ENCODE measurements at places on chromosomes 4 and X.

- no peak for DNase-seq
Observed at GRCh38 chr4:147220833-147221232, 260.1 kb upstream of the EDNRA start.

GRCh38 chr4:86032476-86033022 lies 327.3 kb downstream of the MAPK10 start:
- peak; percentile 17 for DNase-seq

DNA sequence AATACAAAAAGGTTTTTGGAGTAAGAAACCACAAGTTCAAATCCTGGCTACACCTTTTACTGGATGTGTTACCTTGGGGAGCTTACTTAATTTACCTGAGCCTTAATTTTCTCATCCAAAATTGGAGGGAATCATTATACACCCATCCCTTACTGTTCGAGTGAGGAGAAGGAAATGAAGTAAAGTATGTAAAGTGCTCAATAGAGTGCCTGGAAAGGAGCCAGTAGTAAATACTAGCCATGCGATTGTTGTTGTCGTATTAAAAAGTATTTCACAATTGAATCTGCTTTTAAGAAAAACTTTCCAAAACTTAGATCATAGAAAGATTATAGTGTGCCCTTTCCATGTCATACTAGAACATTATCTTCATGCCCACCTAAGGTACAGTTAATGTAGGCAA lies 124.5 kb downstream of the ATXN3L start:
- no peak for DNase-seq

- DNase-seq, result no peak
Observed at GRCh38 chr4:113978561-113979147, 793 bp downstream of the ARSJ start.

DNA sequence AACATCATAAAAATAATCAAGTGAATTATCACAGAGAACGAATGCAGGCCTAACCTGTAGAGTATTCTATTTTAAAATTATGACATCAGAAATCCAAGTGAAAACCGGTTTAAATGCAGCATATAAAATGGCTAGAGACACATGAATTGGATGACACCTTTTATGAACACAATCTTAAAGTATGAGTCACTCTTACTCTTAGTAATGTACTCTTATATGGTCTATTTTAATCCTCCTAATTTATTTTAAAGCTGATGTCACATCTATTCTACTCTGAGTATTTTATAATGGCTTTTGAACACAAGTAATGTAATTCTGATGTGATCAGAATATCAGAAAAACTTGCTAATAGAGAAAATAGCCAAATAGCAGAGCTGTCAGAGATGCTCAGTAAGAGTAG lies 161.4 kb upstream of the RADX start:
- no peak for DNase-seq

GRCh38 chr4:4461850-4462249 lies 74.9 kb downstream of the NSG1 start:
- no peak for DNase-seq

DNA sequence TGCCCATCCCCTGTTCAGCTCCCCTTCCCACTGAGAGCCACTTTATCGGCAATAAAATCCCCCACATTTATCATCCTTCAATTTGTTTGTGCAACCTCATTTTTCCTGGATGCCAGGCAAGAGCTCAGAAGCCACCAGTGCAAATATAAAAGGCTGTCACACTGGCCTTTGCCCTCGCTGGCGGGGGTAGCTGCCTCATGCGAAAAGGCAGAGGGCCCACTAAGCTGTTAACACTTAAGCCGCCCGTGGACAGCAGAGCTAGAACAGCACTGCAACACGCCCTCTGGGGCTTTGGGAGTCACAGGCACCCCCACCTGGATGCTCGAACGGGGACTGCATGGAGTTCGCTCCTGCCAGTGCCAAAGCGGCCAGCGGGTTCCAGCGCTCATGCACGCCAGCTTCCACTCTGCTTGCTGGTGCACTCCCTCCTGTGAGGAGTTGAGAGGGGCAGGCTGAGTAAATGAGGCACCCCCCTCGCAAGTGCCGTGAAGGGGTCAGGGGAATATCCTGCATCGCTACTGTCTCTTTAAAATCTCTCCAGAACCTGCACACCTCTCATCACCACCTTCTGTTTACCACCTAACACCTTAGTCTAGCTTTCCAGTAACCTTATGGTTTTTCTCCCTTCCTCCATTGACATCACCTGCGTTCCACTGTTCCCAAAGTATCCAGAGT lies 99.5 kb downstream of the SORBS2 start:
- no peak for DNase-seq

- no peak for DNase-seq
Observed at GRCh38 chr4:116877069-116877468, 208.3 kb downstream of the TRAM1L1 start.

DNA sequence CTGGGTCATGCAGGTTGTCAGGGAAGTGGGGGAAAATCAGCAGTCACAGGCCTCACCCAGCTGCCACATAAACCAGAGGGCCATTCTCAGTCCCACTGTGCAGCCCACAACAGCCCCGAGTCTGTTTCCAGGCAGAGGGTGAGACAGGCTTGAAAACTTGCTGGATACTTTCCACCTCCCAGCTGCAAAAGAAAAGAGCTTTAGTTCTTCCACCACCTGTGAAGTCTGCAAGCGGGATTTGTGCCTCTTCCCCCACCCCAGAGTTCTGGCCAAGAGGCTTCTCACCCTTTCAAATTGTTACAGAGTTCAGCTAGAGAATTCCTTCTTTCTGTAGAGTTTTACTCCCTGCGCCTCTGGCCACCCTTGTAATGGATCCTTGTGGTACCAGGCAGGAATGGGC lies 115.5 kb upstream of the ZDHHC15 start:
- DNase-seq, result no peak

DNA sequence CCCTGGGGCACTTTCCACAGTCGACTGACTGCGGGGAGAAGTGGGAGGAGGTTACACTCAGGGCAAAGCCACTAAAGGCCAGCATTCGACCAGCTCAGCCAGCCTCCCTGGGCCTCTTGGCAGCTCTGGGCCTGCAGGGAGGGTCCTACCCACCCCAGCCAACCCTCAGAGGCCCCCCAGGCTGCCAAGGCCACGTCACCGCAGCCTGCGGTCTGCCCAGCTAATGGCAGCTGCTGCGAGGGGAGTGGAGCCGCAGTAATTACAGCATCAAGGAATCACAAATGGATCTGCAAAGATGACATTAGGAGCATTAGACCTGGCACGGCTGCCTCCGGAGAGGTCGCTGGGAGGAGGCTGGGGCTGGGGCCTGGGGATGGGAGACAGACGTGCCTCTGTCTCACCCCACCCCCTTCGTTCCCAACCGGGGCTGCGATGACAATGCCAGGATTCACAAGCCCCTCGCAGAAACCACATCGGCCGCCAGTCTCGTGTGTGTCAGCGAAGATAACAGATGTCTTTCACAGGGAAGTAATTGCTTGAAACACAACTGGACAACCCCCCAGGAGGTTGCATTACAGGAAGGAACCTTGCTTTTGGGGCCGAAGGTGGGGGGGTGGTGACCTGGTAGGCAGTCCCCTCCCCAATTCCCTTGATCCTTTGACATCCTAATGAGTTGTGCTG lies 367.6 kb downstream of the BCOR start:
- DNase-seq, result peak; percentile 33

GRCh38 chr4:157013656-157014055 lies 42.1 kb upstream of the PDGFC start:
- DNase-seq, result no peak

GRCh38 chrX:10007621-10008020 lies 40.5 kb downstream of the CLDN34 start:
- DNase-seq, result no peak

DNA sequence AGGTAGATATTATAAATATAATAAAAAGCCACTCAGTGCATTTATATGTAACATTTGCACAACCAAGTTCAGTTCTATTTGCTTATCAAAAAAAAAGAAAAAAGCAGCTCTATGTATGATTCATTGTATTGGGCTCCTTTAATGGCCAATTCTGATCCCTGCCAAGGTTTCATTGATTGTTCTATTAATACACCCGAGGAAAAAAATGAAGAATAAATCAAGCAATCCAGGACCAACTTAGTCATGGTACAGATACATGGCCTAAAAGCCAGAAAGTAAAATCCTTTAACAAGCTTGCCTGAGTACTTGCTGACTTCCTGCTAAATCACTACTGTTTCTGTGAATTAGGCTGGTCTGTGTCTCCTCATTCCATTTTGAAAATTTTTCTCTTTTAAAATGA lies 77.6 kb upstream of the PCDH7 start:
- DNase-seq, result no peak

DNA sequence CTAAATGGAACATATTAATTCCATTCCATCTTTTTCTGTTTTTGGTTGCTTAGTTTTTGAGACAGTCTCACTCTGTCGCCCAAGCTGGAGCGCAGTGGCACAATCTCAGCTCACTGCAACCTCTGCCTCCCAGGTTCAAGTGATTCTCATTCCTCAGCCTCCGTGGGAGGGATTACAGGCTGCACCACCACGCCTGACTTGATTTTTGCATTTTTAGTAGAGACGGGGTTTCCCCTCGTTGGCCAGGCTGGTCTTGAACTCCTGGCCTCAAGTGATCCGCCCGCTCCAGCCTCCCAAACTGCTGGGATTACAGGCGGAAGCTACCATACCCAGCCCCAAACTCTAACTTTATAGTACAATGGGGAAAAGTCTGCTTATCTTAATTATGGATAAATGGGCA lies 11.2 kb downstream of the HNRNPD start:
- DNase-seq, result no peak

- no peak for DNase-seq
Observed at GRCh38 chrX:78653118-78653822, 5.9 kb downstream of the RTL3 start.

GRCh38 chrX:63585936-63586335 lies 199.1 kb downstream of the ARHGEF9 start:
- DNase-seq, result no peak

- peak; percentile 37 for DNase-seq
Observed at GRCh38 chr4:128812442-128813235, 3.1 kb downstream of the JADE1 start.

DNA sequence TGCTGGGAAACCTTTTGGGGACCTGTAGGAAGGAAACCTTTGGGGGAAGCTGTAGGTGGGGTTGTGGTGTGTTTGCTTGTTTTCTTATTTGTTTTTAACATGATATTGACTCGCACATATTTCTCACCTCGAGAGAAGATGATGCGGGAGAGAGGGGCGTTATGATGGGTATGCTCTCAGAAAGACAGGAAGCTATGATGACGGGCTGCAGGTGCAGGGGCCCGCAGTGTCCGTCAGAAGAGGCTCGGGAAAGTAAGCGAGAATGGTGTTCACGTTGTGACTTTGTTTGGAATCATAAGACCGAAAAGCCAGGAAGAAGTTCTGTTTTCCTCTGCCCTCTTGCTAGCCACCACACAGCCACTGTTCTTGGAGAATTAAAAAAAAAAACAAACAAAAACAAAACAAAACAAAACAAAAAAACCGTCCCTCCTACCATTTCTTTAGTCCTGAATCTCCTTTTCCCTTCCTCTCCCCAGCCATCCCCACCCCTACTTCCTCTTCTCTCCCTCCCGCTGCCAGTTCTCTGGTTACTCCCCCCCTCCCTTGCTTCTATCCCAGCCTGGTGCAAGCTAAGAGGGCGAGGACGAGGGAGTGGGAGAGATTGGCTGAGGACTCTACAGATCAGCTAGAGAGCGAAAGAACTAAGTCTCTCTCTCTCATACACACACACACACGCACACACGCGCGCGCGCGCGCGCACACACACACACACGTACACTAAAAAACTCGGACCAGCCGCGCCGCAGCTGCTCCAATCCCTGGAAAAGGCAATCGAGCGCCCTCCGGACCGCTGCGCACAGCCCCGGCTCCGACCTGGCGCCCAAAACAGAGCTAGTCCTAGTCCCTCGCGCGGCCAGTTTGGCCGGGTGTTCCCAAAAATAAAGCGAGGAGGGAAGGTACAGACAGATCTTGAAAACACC lies at the start of gene BMP3:
Gene BMP3 (plus strand): TSS at position 648 of the 920 bp plus-strand sequence. CDS start 577 bp downstream, outside the sequence.
- no peak for DNase-seq

GRCh38 chr4:183366206-183366835 lies 44.1 kb upstream of the CLDN24 start:
- DNase-seq, result no peak

DNA sequence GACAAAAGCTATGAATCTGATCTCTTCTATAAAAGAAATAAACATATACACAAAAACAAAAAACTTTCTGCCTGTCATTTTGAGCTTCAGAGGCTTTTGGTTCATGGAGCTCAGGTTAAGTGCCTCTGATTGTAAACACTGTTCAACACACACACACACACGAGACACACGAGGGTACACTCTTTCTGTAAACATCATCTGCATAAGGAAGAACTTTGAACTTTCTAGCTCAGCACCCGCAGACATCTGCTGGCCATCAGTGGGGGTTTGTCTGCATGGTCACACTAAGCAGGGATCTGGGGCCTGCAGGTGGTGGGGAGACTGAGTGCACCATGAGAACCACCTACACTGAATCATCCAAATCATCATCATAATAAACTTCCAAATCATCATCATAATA lies 54.9 kb downstream of the STX18 start:
- DNase-seq, result no peak

DNA sequence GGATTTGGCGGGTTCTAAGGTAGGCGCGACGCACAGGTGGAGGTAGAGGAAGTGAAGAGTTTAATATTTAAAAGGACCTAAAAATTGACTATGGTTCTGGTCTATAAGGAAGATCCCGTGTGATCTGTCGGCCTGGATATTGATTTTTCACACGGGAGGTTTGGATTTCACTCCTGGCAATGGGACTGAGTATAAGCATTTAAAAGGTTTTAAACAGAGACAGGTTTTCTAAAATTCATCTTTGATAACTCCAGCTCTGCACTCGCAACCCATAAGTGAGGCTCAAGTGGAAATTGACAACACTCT lies 394 bp upstream of the UXT start:
- no peak for DNase-seq

- no peak for DNase-seq
Observed at GRCh38 chrX:111095974-111096895, at the start of gene PAK3. Gene PAK3 (plus strand): TSS chrX:111096191. CDS start chrX:111123104, 26,913 bp downstream.

DNA sequence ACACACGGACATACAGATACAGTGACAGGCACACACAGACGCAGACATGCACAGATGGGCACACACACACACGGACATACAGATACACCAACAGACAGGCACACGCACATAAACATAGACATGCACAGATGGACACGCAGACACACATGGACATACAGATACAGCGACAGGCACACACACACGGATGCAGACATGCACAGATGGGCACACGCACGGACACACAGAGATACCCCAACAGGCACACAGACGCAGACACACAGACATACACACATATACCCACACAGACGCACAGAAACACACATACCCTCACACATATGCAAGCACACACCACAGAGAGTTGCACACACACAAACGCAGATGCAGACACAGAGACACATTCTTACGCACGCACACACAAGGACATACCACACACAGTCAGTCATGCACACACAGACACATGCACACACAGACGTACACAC lies 24.4 kb upstream of the SLC25A6 start:
- no peak for DNase-seq

DNA sequence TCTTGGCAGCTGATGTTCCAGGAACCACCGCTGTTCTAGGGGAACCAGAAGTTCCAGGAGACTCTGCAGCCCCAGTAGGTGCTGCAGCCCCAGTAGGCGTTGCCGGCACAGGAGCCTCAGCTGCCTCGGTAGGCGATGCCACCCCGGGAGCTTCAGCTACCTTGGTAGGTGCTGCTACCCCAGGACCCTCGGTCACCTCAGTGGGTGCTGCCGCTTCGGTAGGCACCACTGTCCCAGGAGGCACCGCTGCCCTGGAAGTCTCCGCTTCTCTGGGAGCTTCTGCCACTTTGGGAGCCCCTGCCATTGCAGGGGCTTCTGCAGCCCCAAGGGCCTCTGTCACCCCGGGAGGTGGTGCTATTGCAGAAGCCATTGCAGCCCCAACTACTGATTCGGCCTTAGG lies 2.8 kb downstream of the ARMCX2 start:
- no peak for DNase-seq

- DNase-seq, result no peak
Observed at GRCh38 chr4:155914782-155915181, 11.3 kb downstream of the TDO2 start.
